T-helper 17 cell (primary cell): ENCODE measurements at places on chromosomes 13 and 19.
A peak's percentile ranks its signal among the peaks of the same experiment; 100 is the strongest.

GRCh38 chr13:37816276-37816675 is 53.3 kb downstream of the TRPC4 start:
- DNase-seq: no peak

DNA sequence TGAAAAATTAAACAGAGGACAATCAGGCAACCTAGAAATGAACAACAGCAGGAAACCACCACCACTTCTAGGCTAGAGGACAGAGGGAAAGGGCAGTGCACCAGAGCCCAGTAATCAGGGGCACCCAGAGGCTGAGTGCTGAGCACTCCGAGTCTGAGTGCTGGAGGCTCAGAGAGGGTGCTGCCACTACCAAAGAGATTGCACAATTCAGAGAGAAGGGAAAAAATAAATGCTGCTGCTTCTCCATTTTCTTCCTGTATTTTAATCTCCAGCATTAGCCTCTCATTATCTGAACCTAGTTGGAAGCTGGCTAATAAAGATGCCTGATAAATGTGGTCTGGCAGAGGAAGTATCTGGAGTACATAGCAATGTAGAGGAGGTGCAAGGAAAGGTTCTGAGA is 11.8 kb upstream of the ZNF175 start:
- no peak for DNase-seq

GRCh38 chr19:52748336-52748950 is 13.6 kb upstream of the ZNF611 start:
- no peak for DNase-seq

GRCh38 chr13:60051754-60052285 is 111.9 kb downstream of the DIAPH3 start:
- DNase-seq: no peak

DNA sequence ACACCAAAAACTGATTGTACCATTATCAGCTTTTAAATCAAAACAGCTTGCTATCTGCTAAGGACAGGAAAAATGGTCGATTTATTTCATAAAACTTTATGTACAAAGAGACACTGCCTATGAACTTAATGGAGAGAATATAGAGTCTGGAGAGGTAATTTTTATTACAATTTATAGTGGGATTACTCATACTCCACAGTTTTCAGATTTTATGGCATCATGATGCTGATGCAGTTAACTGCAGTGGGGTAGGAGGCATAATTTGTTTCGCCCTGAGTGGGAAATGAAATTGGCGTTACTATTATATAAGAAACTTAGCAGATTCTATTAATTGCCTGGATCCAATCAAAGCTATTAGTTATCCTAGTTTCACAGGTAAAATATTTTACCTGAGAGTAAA is 301.4 kb downstream of the KLF12 start:
- DNase-seq: no peak

GRCh38 chr13:48728226-48728625 is 74.5 kb downstream of the CYSLTR2 start:
- no peak for DNase-seq

- DNase-seq: peak; percentile 49
These were observed 3.0 kb downstream of the HPN start for GRCh38 chr19:35044317-35045117.

DNA sequence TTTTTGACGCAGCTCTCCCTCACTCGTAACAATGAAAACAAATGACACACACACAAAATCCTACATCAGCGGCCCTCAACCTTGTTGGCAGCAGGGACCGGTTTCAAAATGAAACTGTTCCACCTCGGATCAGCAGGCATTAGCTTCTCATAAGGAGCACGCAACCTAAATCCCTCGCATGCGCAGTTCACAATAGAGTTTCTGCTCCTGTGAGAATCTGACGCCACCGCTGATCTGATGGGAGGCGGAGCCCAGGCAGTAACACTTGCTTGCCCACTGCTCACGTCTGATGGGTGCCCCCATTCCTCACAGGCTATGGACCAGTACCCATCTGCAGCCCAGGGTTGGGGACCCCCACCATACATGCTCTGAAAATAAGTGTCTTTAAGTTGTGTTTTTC is 43.4 kb downstream of the DHRS12 start:
- DNase-seq: no peak
